Smooth muscle cell of trachea (primary cell): ENCODE measurements at places on chromosomes 13 and 19. TPM values are rescaled to one million over a fixed set of nuclear protein-coding genes. Genes with fewer than 3 reads are reported as not detected.

Gene CEBPA
- total RNA-seq: 0.15 and 0.66 TPM in 2 replicates

Gene THSD8
- total RNA-seq: 0.99 TPM in 1 of 2 replicates, not detected in the other

Gene FAM124A
- total RNA-seq: 0.29 and 1.8 TPM in 2 replicates

Gene CDC42EP5
- total RNA-seq: 28.1 and 51.9 TPM in 2 replicates

Gene ZNF473
- 5.6 and 6.0 TPM in 2 replicates for total RNA-seq

Gene PSG2
- total RNA-seq: 0.50 TPM in 1 of 2 replicates, not detected in the other

Gene DKKL1
- total RNA-seq: 0.44 TPM in 1 of 2 replicates, not detected in the other

Gene TMEM221
- total RNA-seq: 0.33 TPM in 1 of 2 replicates, not detected in the other

Gene STOML3
- total RNA-seq: not detected in 2 replicates

Gene OBI1
- 12.2 and 14.1 TPM in 2 replicates for total RNA-seq

Gene CNN1
- 8.9 and 9.3 TPM in 2 replicates for total RNA-seq

Gene ZNF625
- 7.9 and 14.5 TPM in 2 replicates for total RNA-seq

Gene VSTM1
- total RNA-seq: not detected in 2 replicates

Gene ZNF726
- 0.83 and 4.1 TPM in 2 replicates for total RNA-seq

Gene TGDS
- 7.4 and 13.1 TPM in 2 replicates for total RNA-seq

Gene MCEMP1
- total RNA-seq: not detected in 2 replicates
